ENCODE measurements at places on chromosomes 5 and 9.

GRCh38 chr5:67194166-67194565 lies 2.4 kb downstream of the CD180 start:
- no peak for DNase-seq

DNA sequence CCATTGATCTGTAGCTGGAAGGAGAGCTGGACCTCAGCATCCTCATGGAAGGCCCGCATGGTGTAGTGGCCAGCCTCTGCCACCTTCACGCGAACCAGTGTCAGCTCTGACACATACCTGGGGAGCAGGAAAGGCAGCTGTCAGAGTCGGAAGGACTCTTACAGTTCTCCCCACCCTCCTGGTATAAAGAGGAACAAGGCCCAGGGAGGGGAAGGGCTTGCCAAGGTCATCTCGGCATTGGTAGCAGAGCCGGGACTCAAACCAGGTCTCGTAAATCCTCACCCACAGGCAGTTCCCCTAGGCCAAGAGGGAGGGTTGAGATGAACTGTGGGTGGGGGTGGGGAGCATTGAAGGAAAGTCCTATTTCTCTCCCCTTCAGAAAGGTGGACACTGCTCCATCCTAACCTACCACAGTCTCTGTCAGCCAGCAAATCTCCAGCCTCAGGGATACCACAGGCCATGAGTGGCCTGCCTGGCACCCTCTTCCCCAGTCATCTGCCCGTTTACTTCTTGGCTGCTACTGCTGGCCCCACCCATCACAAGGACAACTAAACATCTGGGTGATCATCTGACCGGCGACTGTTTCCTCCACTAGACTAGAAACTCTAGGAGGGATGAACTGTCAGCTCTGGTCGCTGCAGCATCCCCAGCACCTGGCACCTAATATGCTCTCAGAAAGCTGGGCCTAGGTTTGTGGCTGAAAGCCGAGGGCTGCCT lies 23.5 kb downstream of the PDGFRB start:
- no peak for DNase-seq

DNA sequence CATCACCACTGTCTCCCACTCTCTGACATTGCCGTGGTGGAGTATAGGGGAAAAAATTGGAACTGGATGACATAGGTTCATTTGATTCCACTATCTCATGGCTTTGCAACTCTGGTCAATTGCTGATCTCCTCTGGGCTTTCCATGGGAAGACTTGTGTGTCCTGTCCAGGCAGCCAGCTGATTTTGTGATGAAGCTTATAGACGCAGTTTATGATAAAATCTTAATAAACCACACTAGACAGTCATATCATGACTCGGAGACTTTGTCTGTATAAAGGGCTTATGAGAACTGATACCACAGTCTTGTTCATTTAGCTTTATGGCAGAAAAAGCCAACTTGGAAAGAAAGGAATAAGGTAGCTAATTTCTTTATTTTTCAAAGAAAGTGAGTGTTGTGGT lies 296.5 kb downstream of the MAST4 start:
- no peak for DNase-seq

DNA sequence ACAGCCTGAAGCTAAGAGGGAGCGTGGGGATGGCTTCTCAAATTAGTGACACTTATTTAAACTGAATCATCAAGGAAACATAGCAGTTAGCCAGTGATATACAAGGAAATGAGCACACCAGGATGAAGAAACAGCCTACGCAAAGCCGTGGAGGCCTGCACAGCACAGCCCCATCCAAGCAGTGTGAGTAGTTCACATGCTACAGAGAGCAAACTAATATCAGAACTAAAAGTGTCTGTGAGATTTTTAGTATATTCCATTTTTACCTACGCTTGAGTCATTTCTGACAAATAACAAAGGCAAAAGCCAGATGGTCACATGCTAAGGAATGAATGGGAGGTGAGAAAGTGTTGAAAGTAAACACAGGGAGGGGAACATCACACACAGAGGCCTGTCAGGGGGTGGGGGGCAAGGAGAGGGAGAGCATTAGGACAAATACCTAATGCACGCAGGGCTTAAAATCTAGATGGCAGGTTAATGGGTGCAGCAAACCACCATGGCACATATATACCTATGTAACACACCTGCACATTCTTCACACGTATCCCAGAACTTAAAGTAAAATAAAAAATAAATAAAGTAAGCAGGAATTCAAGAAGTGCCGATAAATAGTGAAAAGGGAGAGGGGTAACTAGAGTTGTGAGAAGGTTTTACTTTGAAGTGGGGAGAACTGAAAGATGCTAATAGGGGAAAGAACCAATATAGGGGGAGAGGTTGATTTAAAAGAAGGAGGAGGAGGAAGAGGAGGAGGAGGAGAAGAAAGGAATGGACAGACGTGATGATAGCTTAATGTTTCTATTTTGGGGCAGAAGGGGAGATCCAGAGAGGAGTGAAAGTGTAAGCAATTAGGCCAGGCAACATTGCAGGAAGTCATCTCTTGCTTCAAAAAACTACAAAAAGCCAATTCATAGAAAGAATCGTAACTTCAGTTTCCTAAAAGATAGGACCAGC lies 100.9 kb upstream of the PTGER4 start:
- DNase-seq: no peak

GRCh38 chr5:64952951-64953673 lies 184.4 kb downstream of the CWC27 start:
- DNase-seq: no peak

DNA sequence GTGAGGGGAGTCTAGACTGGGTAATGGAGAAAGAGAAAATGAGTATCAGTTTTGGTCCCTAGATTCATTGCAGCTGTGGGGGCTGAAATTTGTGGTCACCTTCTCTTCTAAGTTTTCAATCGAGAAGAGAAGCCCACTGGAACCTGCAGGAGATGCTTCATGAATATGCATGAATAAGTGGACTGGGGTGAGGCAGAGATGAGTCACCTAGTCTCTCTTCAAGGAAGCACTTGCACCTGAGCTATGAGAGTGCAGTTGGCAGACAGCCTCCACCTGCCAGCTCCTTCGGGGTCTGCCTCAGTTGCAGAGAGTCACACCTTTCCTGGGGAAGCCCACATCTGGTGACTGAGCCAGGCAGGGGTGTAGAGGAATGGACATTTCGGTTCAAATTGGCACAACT lies 69.1 kb downstream of the ZNF366 start:
- DNase-seq: no peak

- no peak for DNase-seq
Measured at GRCh38 chr5:74631081-74631953, 9.2 kb downstream of the ENC1 start.

- DNase-seq: no peak
Measured at GRCh38 chr5:93746406-93747056, 5.1 kb upstream of the POU5F2 start.

GRCh38 chr5:149172261-149172660 lies 31.0 kb downstream of the ABLIM3 start:
- no peak for DNase-seq

DNA sequence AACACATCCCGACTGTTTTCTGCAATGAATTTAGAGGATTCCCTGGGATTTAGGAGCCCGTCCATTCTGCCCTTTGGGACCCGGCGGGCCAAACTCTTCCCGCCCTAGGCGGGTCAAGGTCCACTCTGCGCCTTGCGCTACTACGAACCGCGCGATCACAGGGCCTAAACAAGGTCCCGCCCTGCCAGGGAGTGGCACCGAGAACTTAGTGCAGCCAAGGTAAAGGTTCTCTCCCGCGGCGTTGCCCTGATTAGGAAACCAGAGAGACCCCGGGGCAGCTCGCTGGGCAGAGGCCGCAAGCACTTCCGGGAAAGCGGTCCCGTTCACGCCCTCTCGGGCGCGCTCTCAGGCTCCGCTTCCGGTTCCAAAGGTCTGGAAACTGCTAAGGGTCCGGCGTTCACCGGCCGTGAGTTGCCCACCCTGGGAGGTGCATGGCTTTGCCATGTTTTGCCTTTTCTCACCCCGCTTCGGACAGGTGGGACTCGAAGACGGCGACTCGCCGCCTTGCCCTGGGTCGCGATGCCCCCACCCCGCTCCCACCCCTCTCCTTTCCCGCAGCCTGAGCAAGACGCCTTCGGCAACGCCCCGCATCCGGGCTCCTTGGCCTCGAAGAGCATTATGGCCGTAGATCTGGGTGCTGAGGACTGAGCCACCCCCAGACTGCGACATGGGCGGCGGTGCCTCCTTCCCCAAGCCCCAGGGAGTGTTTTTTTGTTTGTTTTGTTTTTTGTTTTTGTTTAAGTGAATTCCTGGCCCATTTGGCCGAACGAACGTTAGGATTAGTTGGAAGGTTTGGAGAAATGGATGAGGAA lies 23.4 kb downstream of the HNRNPK start:
- DNase-seq: no peak

GRCh38 chr5:81213070-81213469 lies 20.1 kb upstream of the CKMT2 start:
- no peak for DNase-seq

DNA sequence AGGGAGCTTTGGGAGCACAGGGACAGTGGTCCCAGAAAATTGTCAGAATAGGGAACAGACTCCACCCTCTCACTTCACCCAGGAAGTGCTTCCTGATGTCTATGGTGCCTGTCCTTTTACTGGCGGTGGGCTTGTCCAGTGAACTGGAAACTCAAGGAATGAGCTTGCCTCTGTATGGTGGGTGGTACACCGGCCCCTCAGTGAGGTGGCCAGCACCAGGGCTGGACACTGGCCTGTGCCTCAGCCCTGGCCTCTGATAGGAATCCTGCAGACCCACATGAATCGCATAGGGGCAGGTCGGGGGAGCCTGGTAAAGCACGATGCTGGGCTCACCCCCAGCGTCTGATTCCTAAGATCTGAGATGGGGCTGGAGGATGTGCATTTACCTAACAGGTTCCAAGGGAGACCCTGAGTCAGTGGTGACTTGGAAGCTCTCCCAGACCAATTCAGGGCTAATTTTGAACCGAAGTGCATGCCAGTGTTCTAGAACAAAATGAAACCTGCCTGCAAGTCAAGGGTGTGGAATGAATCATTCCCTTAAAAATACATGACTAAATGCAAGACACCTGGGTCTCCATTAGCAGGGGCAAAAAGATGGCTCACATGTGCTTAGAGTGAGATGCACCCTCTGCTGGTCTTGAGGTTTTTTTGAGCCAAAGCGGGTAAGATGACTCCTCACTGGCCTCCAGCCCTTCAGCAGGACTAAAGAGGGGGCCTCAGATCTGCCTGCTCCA lies 178.3 kb downstream of the HSPA4 start:
- DNase-seq: no peak

DNA sequence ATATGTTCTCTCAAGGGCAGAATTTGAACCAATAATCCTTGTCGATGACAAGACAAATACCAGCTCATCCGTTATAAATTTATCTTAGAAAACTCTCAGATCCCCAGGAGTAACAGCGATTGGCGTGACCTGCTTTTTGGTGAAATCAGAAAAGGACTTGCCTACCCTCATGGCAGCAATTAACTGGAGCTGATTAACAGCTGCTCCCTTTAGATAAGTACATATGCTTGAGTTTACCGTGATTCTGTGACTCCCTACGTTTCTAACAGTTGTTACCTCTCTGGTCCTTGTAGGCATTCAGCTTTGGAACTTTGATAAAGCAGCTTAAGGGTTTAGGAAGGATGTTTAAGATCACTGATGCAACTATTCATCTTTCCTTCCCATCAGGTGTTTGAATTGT lies 2.6 kb downstream of the INVS start:
- no peak for DNase-seq

DNA sequence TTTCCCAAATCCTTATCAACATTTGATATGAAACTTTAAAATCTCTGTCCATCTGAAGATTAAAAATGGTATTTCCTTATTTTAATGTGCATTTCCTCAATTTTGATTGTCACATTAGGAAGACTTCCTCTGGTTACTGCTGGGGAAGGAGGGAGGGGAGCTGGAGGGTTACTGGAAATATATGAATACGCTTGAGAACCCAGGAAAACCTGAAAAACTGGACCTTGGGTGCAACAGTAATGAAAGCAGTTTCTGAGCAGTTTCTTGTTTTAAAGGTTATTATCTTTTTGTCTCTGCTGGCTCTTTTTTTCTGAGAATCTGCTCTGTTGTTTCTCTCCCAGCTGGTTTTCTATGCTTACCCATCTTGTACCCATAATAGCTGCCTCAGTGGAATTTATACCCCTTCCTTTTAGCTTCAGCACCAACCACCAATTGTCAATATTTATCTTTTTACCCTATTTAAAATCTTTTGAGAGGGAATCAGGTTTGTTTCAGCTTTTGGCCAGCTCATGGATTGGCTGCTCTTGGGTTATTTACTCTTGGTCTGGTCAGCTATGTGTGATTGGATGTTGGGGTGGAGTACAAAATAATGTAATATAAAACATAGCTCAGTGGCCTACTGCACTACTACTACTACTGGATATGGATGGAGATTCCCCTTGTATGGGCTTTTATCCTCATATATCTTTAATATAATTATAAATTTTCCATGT lies 67.4 kb downstream of the UNC13B start:
- DNase-seq: no peak

DNA sequence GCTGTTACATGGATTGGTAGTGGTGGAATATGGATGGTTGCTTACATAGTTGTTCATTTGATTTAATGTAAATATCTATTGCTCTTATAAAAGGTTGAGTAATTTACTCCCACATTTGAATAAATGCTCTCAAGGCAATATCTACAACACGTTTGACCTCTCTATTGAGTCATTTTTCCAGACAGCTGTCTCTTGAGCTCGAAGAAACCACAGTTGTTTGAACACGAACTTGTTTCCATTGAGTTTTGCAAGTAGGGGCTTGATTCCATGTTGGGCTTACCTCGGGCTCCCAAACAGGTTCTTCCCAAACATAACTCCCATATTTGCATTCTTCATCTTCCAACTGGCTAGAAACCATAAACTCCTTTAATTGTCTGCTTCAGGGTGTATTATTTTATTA lies 115.0 kb upstream of the HMHB1 start:
- no peak for DNase-seq

DNA sequence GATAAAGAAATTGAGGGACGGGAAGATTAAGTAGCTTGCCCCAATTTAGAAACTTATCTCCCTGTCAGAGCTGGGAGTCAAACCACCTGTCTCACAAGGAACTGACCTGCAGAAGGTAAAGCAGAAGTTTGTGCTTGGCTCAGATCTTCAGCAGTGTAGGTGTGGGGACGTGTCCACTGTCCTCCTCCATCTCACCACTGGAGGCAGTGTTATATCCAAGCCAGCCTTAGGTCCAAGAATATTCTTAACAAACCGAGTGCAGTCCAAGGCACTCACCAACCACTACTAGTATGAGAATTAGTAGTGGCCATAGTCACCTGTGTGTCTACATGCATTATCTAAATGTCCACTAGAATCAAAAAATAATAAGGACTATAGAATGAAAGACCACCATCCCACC lies 86.3 kb upstream of the IRX1 start:
- DNase-seq: no peak

DNA sequence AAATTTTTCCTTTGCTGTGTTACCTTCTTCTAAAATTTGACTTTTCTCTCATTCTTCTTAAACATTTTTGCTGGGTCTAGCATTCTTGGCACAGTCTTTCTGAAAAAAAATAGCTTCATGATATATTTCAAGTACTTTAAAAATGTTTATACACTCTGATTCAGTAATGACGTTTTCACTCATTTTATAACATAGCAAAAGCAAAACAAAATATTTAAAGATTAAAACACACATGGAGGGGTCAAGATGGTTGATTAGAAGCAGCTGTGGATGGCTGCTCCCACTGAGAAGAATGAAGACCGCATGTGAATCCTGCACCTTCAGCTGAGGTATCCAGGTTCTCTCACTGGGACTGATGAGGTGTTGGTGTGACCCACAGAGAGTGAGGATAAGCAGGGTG lies 188.2 kb downstream of the SGCD start:
- no peak for DNase-seq

- no peak for DNase-seq
Measured at GRCh38 chr9:81791076-81791475, 101.7 kb upstream of the TLE1 start.

Measured in activated CD8-positive, alpha-beta memory T cell treated with anti-CD3 and anti-CD28 coated beads for 1 hour (primary cell).